Naive thymus-derived CD8-positive, alpha-beta T cell (primary cell): ENCODE measurements at places on chromosomes 6 and 20. TPM values are rescaled to one million over a fixed set of nuclear protein-coding genes. Genes with fewer than 3 reads are reported as not detected.

- H3K27ac ChIP-seq = no peak overlapping the region
- no peak for DNase-seq
- peaks cover 5% of the 10 kb centered on the region for H3K27me3 ChIP-seq
- H3K4me1 ChIP-seq = no peaks in the 10 kb centered on the region
- H3K36me3 ChIP-seq = no peaks in the 10 kb centered on the region
- H3K4me3 ChIP-seq = no peak overlapping the region
Measured at GRCh38 chr6:147709396-147710272, 201.1 kb downstream of the SAMD5 start.

DNA sequence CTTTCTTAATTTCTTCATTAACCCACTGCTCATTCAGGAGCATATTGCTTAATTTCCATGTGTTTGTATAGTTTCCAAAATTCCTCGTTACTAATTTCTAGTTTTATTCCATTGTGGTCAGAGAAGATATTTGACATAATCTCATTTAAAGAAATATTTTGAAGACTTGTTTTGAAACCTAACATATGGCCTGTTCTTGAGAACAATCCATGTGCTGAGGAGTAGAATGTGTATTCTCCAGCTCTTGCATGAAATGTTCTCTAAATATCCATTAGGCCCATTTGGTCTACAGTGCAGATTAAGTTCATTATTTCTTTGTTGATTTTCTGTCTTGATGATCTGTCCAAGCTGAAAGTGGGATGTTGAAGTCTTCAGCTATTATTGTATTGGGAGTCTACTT, 251.7 kb downstream of the ALDH8A1 start:
- H3K4me3 ChIP-seq = no peak overlapping the region
- peaks cover 46% of the 10 kb centered on the region for H3K27me3 ChIP-seq
- peaks cover 4% of the 10 kb centered on the region for H3K36me3 ChIP-seq
- no peak overlapping the region for H3K27ac ChIP-seq

GRCh38 chr6:157030755-157031154, 253.6 kb downstream of the ARID1B start:
- H3K27ac ChIP-seq = no peak overlapping the region
- DNase-seq = no peak
- no peaks in the 10 kb centered on the region for H3K27me3 ChIP-seq
- H3K4me1 ChIP-seq = peaks cover 20% of the 10 kb centered on the region
- H3K36me3 ChIP-seq = no peaks in the 10 kb centered on the region
- no peak overlapping the region for H3K4me3 ChIP-seq

DNA sequence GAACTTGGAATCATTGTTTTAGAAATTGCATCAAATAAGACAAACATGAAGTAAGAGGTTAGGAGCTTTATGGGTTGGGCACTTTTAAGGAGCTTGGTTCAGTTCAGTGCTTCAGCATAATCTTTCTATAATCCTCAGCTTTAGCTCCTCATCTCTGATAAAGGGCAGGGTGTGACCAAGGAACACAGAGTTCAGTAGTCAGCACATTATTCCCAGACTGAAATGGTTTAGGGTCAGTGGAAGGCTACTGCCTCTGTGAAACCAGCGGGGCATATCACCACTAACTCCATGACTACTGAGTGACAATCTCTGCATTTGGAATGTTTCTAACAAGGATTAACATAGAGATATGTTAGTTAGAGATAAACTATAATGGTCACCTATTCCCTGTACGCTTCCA, 36.9 kb downstream of the CRYBG1 start:
- no peaks in the 10 kb centered on the region for H3K36me3 ChIP-seq
- no peak overlapping the region for H3K4me3 ChIP-seq
- H3K27ac ChIP-seq = no peak overlapping the region

- no peaks in the 10 kb centered on the region for H3K27me3 ChIP-seq
- no peak overlapping the region for H3K4me3 ChIP-seq
- H3K27ac ChIP-seq = no peak overlapping the region
- H3K4me1 ChIP-seq = no peaks in the 10 kb centered on the region
Measured at GRCh38 chr20:15708984-15709598, 864.2 kb downstream of the KIF16B start.

- H3K27me3 ChIP-seq = no peaks in the 10 kb centered on the region
- no peak overlapping the region for H3K27ac ChIP-seq
- no peak overlapping the region for H3K4me3 ChIP-seq
- H3K36me3 ChIP-seq = peaks cover 4% of the 10 kb centered on the region
- DNase-seq = no peak
Measured at GRCh38 chr20:18390201-18390600, 76.6 kb downstream of the DZANK1 start.

DNA sequence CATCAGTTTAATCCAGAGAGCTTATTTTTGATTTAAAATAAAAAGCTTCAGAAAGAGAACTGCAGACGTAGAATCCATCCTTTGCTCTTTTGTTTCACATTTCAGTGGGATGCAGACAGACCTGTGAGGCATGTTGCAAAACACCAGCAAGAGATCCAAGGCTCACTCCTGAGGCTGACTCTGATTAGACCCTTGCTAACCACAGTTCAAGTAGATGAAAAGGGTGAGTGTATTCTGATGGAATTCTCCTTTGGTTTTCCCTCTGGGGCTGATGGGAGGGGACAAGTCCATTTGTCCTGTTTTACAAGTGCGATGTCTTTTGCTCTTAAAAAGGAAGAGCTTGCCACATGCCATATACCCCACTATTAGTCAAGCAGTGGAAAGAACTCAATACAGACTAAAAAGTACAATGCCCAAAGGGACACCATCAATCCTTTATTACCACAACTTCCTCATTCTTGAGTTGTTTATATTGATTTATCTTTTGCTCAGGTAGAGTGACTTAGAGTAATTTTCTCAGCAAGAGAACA, 772.7 kb downstream of the MAFB start:
- H3K27ac ChIP-seq = no peak overlapping the region
- H3K4me1 ChIP-seq = no peaks in the 10 kb centered on the region
- H3K27me3 ChIP-seq = peaks cover 12% of the 10 kb centered on the region
- no peak for DNase-seq
- H3K36me3 ChIP-seq = no peaks in the 10 kb centered on the region

DNA sequence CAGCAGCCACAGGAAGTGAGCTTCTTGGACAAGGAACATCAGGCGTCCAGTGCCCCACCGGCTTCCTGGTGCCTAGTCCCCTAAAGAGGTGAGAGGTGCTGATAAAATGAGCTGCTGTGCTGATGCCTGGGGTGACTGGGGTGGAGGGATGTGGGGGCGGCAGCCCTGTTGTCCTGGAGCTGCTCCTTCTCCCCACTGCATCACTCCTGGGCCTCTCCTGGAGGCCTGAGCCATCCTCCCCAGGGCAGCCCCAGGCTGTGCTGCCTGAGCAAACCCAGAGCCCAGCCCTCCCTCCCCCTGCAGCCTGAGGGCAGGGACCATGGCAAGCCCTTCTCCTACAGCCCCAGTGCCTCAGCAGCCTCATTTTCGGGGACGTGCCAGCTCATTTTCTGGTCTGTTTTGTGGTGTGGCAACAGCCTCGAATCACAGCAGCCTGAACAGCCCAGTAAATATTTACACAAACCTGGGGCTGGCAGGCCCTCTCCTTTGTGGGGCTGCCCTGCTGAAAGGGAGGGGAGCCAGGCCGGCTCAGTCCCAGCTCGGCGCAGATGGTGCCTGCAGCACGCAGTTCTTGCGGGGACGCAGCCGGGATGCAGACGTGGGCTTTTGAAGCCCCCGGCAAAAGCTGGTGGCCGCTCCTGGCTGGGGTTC, 259.9 kb downstream of the DLL1 start:
- peaks cover 7% of the 10 kb centered on the region for H3K36me3 ChIP-seq
- no peak overlapping the region for H3K27ac ChIP-seq
- no peak for DNase-seq
- no peaks in the 10 kb centered on the region for H3K4me1 ChIP-seq
- H3K4me3 ChIP-seq = no peak overlapping the region

GRCh38 chr6:3997177-3997770, 81.7 kb downstream of the FAM217A start:
- H3K4me1 ChIP-seq = peaks cover 15% of the 10 kb centered on the region
- H3K36me3 ChIP-seq = peaks cover 3% of the 10 kb centered on the region
- DNase-seq = no peak
- H3K27me3 ChIP-seq = no peaks in the 10 kb centered on the region
- H3K4me3 ChIP-seq = no peak overlapping the region
- H3K27ac ChIP-seq = no peak overlapping the region

DNA sequence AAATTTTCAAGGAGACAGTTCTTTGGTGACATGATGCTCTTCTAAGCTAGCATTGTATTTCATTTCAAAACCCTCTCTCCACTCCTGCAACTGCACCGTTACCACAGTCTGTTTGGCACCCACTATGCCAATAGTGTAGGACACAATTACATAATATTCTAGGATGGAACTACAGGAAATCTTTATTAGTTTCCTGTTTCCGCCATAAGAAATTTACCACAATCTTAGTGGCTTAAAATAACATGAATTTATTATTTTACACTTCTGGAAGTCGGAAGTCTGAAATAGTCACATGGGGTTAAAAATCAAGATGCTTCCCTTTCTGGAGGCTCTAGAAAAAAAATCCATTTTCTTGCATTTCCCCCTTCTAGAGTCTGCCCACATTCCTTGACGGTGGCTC, 733.1 kb downstream of the HDGFL1 start:
- no peak overlapping the region for H3K27ac ChIP-seq
- DNase-seq = no peak

- no peaks in the 10 kb centered on the region for H3K4me1 ChIP-seq
- H3K4me3 ChIP-seq = no peak overlapping the region
- H3K27ac ChIP-seq = no peak overlapping the region
- H3K36me3 ChIP-seq = no peaks in the 10 kb centered on the region
- no peaks in the 10 kb centered on the region for H3K27me3 ChIP-seq
Measured at GRCh38 chr20:31908424-31908823, 38.0 kb downstream of the TTLL9 start.

DNA sequence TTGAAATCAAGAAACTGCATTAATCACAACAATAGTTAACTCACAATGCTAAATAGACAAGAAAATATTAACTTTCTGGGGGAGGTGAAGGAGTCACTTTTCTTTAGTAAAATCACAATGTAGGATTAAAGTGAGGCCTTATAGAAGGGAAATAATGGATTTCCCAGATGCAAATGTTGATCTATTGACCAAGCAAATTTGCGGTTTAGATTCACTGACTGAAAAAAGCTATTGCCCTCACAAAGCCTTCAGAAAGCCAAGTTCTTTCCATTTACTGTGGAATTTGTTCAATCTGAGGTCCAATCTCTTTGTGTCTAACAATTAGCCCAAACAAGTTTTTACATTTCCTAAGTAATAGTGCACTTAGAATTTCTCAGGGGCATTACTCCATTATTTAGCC, 95.1 kb upstream of the PTCHD4 start:
- H3K27ac ChIP-seq = no peak overlapping the region
- H3K4me1 ChIP-seq = no peaks in the 10 kb centered on the region
- no peaks in the 10 kb centered on the region for H3K36me3 ChIP-seq
- H3K4me3 ChIP-seq = no peak overlapping the region
- no peaks in the 10 kb centered on the region for H3K27me3 ChIP-seq

- peaks cover 7% of the 10 kb centered on the region for H3K27me3 ChIP-seq
- peak overlapping the region; percentile 68 for H3K27ac ChIP-seq
- H3K4me3 ChIP-seq = no peak overlapping the region
- no peak for DNase-seq
Measured at GRCh38 chr6:29598172-29598747, 13.3 kb downstream of the OR2H2 start.

GRCh38 chr6:10174056-10174455, 240.8 kb downstream of the TFAP2A start:
- no peak overlapping the region for H3K4me3 ChIP-seq
- no peak for DNase-seq
- H3K4me1 ChIP-seq = no peaks in the 10 kb centered on the region
- peaks cover 15% of the 10 kb centered on the region for H3K27me3 ChIP-seq
- no peak overlapping the region for H3K27ac ChIP-seq
- no peaks in the 10 kb centered on the region for H3K36me3 ChIP-seq

- peaks cover 12% of the 10 kb centered on the region for H3K27me3 ChIP-seq
- no peaks in the 10 kb centered on the region for H3K36me3 ChIP-seq
- DNase-seq = no peak
- H3K4me3 ChIP-seq = no peak overlapping the region
- peaks cover 2% of the 10 kb centered on the region for H3K4me1 ChIP-seq
Measured at GRCh38 chr20:48338717-48339116, 489.1 kb downstream of the PREX1 start.

Gene OOEP
- 0.38 TPM for total RNA-seq

Gene ADGB
- not detected for total RNA-seq

Gene SRMS
- not detected for total RNA-seq

Gene SDC4
- total RNA-seq = 0.31 TPM

Gene ADGRF4
- not detected for total RNA-seq

Gene CST9
- total RNA-seq = not detected

Gene SAPCD1
- total RNA-seq = 1.6 TPM

Gene HLA-DQA1
- total RNA-seq = 13.7 TPM
